ENCODE measurements at places on chromosomes 2 and 18. TPM values are rescaled to one million over a fixed set of nuclear protein-coding genes. Genes with fewer than 3 reads are reported as not detected.

Gene ENOSF1
- 23.9 TPM for total RNA-seq

Gene IL37
- not detected for total RNA-seq

Gene STARD6
- not detected for total RNA-seq

Gene CRYGC
- not detected for total RNA-seq

Gene DHRS9
- 0.13 TPM for total RNA-seq

Gene VWA3B
- total RNA-seq, result not detected

Gene SMIM21
- not detected for total RNA-seq

Gene C2orf80
- total RNA-seq, result not detected

Gene CCDC74B
- 0.94 TPM for total RNA-seq

Gene ZNF804A
- total RNA-seq, result 0.16 TPM

Gene PPP4R1
- 92.3 TPM for total RNA-seq

Gene AQP12B
- not detected for total RNA-seq

Gene SPATA3
- total RNA-seq, result not detected

Gene TBR1
- total RNA-seq, result not detected

Gene CNOT9
- 54.7 TPM for total RNA-seq

Measured in bladder microvascular endothelial cell (primary cell).